ENCODE measurements at places on chromosomes 7 and 10. TPM values are rescaled to one million over a fixed set of nuclear protein-coding genes. Genes with fewer than 3 reads are reported as not detected.

- DNase-seq, result no peak
These were observed 31.2 kb upstream of the FAM20C start for GRCh38 chr7:160958-161725.

DNA sequence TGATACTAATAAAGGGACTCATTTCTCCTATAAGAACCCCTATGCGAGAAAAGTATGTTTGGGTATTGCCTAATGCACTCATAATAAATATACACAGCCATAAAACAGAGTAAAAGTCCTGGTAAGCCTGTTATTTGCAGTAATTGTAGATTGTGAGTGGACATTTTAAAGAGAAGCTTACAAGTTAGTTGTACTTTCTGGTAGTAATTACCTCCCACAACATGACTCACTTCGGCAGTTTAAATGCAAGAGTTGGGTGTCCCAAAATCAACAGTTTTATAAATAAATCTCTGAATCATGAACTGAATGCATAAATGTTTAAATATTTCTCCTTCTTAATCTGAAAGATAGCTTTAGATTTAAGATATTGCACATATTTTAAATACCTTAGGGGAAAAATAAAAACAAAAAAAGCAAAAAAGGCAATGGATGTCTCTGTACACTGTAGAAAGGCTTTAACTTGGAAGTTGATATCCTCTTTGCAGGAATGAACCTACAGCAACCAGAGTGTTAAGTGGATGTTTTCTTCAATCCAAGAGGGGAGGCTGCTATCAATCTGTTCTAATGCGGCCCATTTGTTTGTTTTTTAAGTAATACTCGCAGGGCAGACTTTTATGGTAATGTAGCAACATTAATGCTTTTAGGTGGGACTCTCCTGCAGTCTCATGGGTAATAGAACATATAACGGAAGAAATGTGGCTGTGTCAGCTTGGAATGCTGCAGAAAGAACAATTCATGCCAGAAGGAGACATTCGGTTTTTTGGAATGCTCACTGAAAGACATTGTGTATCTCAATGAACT lies 57.3 kb upstream of the ZEB1 start:
- DNase-seq, result no peak

GPRIN2 gene
- not detected for total RNA-seq

DNA sequence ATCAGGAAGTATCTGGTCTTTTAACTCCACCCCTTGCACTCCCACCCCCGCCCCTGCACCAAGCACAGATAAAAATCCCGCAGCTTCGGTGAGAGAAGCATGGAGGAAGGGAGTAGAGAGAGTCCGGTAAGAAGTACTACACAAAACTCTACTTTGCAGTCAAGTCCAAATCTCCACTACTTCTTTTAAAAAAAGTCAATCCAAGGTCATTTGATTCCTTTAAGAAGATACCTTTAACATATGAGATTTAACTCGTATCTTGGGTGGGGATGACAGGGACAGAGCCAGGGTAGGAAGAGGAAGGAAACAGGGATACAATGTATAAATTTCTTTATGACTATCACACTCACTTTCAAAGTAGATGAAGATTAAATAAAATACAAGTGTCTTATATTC lies 132.1 kb downstream of the NRBF2 start:
- DNase-seq, result no peak

INA gene
- not detected for total RNA-seq

DNA sequence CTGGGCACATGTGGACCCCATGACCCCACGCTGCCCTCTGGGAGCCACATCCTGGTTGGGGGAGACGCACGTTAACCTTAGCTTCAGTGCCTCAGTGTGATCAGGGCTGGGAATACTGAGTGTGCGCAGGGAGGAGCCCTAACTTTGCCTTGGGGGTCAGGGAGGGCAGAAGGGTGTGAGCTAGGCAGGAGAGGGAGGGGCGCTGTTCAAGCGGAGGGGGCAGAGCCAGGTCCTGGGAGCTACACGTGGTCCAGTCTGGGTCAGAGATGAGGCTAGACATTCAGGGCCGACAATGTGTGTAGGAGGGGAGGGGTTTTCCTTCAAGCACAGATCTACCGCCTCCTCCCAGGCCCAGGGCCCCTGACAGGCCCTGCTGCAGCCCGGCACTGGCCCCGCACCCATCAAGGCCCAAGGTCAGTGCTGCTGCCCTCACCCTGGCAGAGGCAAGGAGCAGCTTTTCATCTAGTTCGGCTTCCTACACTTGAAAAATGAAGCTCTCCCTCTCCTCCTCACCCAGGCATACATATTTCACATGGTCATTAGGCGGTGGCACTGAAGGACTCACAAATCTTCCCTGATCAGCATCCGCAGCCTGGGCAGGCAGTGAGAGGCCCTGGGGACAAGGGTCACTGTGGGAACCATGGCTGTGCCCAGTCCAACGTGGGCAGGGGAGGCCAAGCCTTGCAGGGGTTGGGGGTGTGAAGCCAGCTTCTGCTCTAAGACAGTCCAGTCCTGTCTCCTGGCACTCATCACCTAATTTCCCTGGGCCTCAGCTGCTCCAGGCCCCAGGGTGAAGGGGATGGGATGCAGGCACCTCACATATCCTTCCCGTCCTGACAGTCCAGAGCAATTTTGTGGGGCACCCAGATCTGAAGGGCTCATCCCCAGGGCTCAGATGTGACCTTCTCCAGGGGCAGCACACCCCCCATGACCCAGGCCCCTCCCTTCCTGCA lies 47.3 kb downstream of the C10orf105 start:
- DNase-seq, result no peak

GRCh38 chr7:88614736-88615135 lies 144.8 kb upstream of the ZNF804B start:
- no peak for DNase-seq

CCAR1 gene
- 88.2 TPM for total RNA-seq

- no peak for DNase-seq
These were observed 263.8 kb upstream of the ZNF32 start for GRCh38 chr10:43912469-43912868.

ADAMTS14 gene
- total RNA-seq, result not detected

PLXDC2 gene
- 0.16 TPM for total RNA-seq

ANKRD2 gene
- not detected for total RNA-seq
